SK-MEL-5 (cell line): ENCODE measurements at places on chromosomes 12 and 14. TPM values are rescaled to one million over a fixed set of nuclear protein-coding genes. Genes with fewer than 3 reads are reported as not detected.

LGALS3 gene
- 2,048 and 2,147 TPM in 2 replicates for total RNA-seq

CD163L1 gene
- not detected in 2 replicates for total RNA-seq

TPH2 gene
- total RNA-seq: not detected in 2 replicates

CCDC92 gene
- total RNA-seq: 1.4 and 3.8 TPM in 2 replicates

LALBA gene
- total RNA-seq: not detected in 2 replicates
